ENCODE measurements at places on chromosomes 7 and 10. TPM values are rescaled to one million over a fixed set of nuclear protein-coding genes. Genes with fewer than 3 reads are reported as not detected.

The MYO3A gene
- total RNA-seq, result not detected

The ATOH7 gene
- not detected for total RNA-seq

The IDI2 gene
- total RNA-seq, result not detected

The ITPRID1 gene
- total RNA-seq, result not detected

The SLC4A2 gene
- total RNA-seq, result 223 TPM

The GIMAP4 gene
- 0.14 TPM for total RNA-seq

The FOXP2 gene
- not detected for total RNA-seq

The PDE1C gene
- 0.22 TPM for total RNA-seq

The NUTM2E gene
- not detected for total RNA-seq

The RAB19 gene
- total RNA-seq, result not detected

The CPA5 gene
- total RNA-seq, result not detected

The PPP1R3C gene
- 105 TPM for total RNA-seq

The CYP3A7 gene
- total RNA-seq, result not detected

The KCND2 gene
- 9.6 TPM for total RNA-seq

The PGAM1 gene
- 274 TPM for total RNA-seq

The PRSS37 gene
- total RNA-seq, result not detected

The CLCN1 gene
- total RNA-seq, result not detected

The LRMDA gene
- total RNA-seq, result 0.22 TPM

The LRRC4 gene
- total RNA-seq, result under 0.01 TPM

The CFAP70 gene
- 0.44 TPM for total RNA-seq

The CTAGE4 gene
- 0.88 TPM for total RNA-seq

The PON1 gene
- total RNA-seq, result not detected

The AGBL3 gene
- 0.22 TPM for total RNA-seq

The SP8 gene
- total RNA-seq, result not detected

The ANKRD2 gene
- not detected for total RNA-seq

The PTPRN2 gene
- total RNA-seq, result not detected

The CADPS2 gene
- 19.9 TPM for total RNA-seq

All from placental pericyte (primary cell).